ENCODE measurements at places on chromosomes 6 and 20.

- H3K27ac ChIP-seq: no peak overlapping the region
- H3K36me3 ChIP-seq: peaks cover 8% of the 10 kb centered on the region
- no peak overlapping the region for H3K4me3 ChIP-seq
Measured at GRCh38 chr6:107419733-107420132, 39.6 kb downstream of the PDSS2 start.

DNA sequence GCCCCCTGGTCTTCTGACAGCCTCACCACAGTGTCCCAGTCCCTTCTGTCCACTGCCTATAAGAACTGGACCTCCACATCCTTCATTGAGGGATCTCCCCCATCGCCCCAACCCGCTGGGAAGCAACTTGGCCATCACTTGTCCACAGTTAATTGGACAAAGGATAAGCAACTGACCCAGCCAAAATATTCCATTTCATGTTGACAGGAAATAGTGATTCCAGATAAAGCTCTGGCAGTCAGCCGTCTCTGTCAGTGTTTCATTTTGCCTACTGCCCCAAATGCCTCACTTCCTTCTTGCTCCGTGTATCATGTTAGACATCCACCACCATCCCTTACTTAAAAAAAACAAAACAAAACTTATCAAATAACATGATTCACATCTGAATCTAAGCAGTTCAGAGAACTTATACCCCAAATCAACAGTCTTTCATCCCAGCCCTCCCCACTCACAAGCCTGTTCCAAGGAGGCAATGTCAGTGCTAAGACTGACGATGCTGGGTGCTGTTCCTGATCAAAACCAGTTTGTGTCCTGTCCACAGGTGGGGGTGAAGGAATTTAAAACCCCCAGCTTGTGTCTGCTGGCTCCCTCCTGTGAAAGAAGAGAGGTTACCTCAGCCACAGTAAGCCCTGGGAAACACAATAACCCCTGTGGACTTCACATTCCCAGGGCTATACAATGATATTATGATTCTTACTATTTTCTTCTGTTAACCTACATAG lies 162.5 kb downstream of the WDR27 start:
- H3K27ac ChIP-seq: no peak overlapping the region
- H3K4me3 ChIP-seq: no peak overlapping the region
- H3K4me1 ChIP-seq: no peaks in the 10 kb centered on the region
- no peak for DNase-seq

DNA sequence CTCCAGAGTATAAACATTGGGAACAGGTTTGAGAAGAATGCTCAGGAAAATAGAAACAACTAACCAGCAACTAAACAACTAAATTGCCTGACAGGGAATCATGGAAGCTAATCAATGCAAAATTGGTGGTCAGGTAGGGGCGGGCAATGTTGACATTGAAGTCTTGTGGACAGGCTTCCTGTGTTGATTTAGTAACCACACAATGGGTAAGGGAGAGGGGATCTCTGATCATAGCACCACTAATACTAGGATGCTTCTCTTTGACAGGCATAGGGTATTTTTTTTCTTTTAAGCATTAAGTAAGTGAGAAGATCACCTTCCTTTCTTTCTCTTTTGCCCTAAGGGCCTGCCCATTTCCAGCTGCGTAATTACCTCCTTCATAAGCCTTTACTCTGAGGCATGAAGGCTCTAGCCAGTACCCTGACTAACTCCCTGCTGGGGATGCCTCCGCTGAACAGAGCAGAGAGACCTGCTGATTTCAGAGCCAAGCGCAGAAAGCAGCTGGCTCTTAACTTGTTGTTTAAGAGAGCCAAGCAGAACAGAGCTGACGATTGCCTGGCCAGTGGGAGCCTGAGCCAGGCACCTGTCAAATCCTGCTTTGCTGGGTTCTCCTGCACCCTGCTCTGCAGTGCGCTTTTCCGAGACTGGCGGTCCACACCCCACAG lies 118.7 kb downstream of the BMP2 start:
- no peak for DNase-seq
- no peak overlapping the region for H3K4me3 ChIP-seq
- H3K27me3 ChIP-seq: no peaks in the 10 kb centered on the region
- no peak overlapping the region for H3K27ac ChIP-seq
- H3K36me3 ChIP-seq: no peaks in the 10 kb centered on the region
- no peaks in the 10 kb centered on the region for H3K4me1 ChIP-seq

- DNase-seq: no peak
- H3K4me3 ChIP-seq: no peak overlapping the region
- H3K27ac ChIP-seq: no peak overlapping the region
- peaks cover 4% of the 10 kb centered on the region for H3K4me1 ChIP-seq
Measured at GRCh38 chr6:136684466-136684865, 107.8 kb downstream of the MAP3K5 start.

- DNase-seq: peak; percentile 45
- H3K4me3 ChIP-seq: peak overlapping the region; percentile 18
- H3K36me3 ChIP-seq: no peaks in the 10 kb centered on the region
Measured at GRCh38 chr6:154683756-154684523, 49.3 kb upstream of the SCAF8 start.

- peaks cover 9% of the 10 kb centered on the region for H3K36me3 ChIP-seq
- H3K27me3 ChIP-seq: no peaks in the 10 kb centered on the region
- DNase-seq: no peak
- H3K4me1 ChIP-seq: peaks cover 39% of the 10 kb centered on the region
- H3K4me3 ChIP-seq: no peak overlapping the region
- H3K27ac ChIP-seq: peak overlapping the region; percentile 72
Measured at GRCh38 chr6:53192682-53193188, 44.1 kb upstream of the GCM1 start.

GRCh38 chr6:109260126-109260525 lies 122.1 kb downstream of the CD164 start:
- H3K36me3 ChIP-seq: peaks cover 4% of the 10 kb centered on the region
- DNase-seq: no peak
- no peaks in the 10 kb centered on the region for H3K4me1 ChIP-seq
- no peak overlapping the region for H3K4me3 ChIP-seq
- peaks cover 13% of the 10 kb centered on the region for H3K27me3 ChIP-seq
- H3K27ac ChIP-seq: no peak overlapping the region

DNA sequence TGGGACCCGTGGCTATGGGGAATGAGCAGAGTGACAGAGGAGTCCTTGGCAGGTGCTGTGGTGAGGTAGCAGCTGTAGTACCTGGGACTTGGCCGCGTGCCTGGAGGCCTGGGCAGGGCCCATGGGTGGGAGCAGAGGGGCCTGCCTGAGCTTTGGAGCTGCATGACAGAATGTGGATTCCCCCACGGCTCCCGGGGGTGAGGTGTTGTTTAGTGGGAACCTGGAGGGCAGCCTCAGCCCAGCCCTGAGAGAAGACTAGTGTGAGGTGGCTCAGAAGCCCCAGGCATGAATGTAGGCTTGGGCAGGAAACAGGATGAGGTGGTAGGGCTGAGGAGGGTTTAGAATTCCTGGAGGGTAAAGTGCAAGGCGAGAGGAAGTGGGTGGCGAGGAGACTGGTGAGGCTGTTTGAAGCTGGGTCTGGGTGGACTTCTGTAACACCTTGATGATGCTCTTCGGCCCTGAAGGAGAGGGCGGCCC lies 86.5 kb upstream of the SCP2D1 start:
- H3K27ac ChIP-seq: peak overlapping the region; percentile 92
- no peaks in the 10 kb centered on the region for H3K27me3 ChIP-seq
- no peaks in the 10 kb centered on the region for H3K36me3 ChIP-seq
- peaks cover 35% of the 10 kb centered on the region for H3K4me1 ChIP-seq

GRCh38 chr6:131199568-131200272 lies 64.5 kb downstream of the AKAP7 start:
- peak overlapping the region; percentile 78 for H3K27ac ChIP-seq
- H3K4me1 ChIP-seq: peaks cover 19% of the 10 kb centered on the region
- DNase-seq: peak; percentile 49
- peak overlapping the region; percentile 30 for H3K4me3 ChIP-seq
- peaks cover 1% of the 10 kb centered on the region for H3K36me3 ChIP-seq

GRCh38 chr20:40875116-40876085 lies 153.2 kb upstream of the TOP1 start:
- peaks cover 2% of the 10 kb centered on the region for H3K27me3 ChIP-seq
- DNase-seq: no peak
- no peak overlapping the region for H3K27ac ChIP-seq
- no peak overlapping the region for H3K4me3 ChIP-seq
- no peaks in the 10 kb centered on the region for H3K4me1 ChIP-seq
